ENCODE measurements at places on chromosomes 5 and 9.

- DNase-seq, result no peak
These were observed 15.1 kb downstream of the GRHPR start for GRCh38 chr9:37437621-37438020.

DNA sequence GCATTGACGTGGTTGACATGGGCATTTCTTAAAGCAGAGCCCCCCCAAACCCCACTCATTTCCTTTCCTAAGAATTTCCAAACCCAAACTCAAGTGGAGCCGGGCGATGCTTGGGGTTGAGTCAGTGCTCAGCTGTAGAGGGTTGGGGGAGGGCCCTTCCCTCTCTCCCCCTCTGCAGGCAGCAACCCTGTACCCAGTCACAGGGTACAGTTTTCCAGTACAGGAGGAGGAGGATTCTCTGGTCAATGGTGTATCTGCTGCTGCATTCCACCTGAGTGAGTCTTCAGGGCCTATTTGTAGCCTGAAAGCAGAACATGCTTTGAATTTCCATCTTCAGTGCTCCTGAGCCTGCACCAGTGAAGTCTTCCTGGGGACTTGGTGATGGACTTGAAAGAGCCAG is 55.8 kb downstream of the ENTREP1 start:
- DNase-seq, result no peak

GRCh38 chr9:113973963-113974413 is 97.9 kb downstream of the ZNF618 start:
- DNase-seq, result no peak

DNA sequence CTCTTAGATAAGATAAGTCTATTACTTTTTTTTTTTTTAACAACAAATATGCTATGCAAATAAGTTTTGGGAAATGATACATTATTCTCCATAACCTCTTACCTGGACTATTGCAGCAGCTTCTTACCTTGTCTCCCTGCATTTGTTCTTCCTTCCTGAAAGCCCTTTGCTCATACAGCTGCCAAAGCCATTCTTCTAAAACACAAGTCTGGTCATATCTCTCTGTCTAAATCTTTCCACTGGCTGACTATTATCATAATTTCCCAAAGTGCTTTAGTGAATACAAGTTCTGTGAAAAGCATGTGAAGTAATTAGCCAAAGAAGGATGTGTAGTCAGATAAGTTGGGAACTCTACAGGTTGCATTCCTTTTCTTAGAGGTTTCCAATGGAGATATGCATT is 115.4 kb upstream of the CNTLN start:
- no peak for DNase-seq

DNA sequence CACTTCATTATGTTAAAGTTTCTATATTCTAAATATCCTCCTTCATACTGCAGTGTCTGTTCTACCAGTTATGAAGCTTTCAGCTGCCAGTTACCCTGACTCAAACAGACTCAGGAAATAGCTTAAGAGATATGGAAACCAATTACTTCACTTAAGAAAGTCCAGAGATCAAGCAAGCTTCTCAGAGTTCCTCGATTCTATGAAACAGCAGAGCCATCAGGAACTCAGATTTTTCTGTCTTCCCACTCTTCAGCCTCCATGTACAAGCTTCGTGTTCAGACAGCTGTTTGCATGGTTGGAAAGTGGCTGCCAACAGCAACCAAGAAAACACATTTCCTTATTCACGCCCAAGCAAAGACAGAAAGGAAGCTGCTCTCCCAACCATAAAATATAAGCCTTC is 216.1 kb downstream of the ACTL7B start:
- no peak for DNase-seq

- DNase-seq, result no peak
These were observed 69.5 kb upstream of the TRPC7 start for GRCh38 chr5:136434795-136435194.

GRCh38 chr9:123537809-123538208 is 181.8 kb downstream of the CRB2 start:
- no peak for DNase-seq

DNA sequence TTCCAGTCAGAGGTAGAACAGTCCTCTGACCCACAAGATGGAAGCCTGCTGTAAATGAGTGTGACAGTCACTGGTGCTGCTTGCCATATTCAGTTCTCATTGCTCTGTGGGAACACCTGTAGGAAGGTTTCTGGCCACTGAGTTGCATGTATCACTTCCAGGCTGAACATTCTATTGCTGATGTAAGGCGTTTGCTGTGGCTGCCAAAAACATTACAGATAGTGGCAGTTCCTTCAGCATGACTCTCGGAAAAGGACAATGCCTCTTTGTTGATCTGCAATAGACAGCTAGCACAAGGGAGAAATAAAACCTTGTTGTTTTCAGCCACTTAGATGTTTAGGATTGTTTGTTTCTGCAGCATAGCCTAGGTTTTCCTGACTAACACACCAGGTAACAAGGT is 217.2 kb downstream of the AGTPBP1 start:
- DNase-seq, result no peak

DNA sequence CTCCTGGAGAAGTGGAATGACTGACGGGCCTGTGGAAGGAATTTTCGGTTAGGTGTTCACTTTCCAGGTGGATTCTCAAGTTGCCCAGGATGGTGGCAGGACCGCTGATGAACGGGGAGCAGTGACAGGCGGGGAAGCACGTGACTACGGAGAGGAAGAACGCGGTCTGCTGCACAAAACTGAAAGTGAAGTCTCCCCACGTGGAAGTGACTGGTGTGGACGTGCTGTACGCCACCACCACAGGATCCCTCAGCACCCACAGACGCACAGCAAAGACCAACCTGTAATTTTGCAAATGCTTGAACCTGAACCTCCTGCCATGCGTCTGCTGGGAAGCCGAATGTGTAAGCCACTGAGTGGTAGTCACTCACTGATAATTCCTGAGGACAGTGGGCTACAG is 51.4 kb downstream of the RNF130 start:
- DNase-seq, result no peak

- DNase-seq, result peak; percentile 9
These were observed 99.9 kb downstream of the ANKRD18B start for GRCh38 chr9:33623658-33624586.

DNA sequence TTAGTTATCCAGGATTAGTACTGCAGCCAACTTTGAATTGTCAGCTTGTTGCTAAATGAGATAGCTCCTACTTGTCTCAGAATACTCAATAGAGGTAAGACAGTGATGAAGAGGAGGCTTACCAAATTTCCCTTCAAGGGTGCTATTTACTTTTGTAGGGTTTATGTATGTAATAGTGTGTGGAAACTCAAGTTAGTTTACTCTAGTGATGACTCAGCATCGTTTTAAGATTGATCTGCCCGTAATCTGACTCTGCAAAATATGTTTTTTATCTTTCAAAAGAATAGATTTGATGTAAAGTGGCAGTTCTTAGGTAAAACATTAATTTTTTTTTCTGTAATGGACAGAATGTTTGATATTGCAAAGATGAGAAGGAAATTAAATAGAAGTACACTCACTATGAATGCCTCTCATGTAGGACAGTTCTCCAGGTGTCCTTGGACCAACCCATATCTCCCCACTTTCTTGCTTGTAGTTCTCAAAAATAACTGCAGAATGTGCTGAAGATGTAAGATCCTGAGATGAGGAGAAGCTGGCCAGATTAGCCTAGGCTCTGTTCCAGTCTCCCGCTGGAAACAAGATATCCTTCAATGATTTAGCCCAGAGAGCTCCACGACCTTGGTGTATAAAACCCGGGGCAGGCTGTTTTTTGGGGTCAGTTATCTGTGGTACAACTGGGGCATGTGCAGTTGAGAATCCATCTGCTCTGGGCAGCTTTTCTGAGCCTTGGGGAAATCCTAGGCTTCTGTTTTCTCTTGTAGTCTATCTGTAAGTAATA is 24.4 kb upstream of the MROH2B start:
- DNase-seq, result no peak

DNA sequence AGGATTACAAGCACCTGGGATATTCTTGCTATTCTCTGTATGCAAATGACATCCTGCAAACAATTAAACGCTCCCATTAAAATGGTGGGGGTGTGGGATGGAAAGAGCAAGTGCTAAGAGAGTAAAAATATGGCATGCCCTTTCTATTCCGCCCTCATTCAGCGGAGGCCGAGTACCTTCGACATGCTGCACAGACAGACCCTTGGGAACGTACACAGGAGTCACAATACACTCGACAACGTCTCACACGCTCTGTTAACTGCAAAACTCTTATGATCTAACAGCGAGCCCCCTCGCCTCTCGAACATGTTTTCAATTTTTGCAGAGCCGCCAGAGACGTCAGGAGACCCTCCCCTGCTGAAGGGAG is 322.2 kb downstream of the CEMIP2 start:
- no peak for DNase-seq

- DNase-seq, result no peak
These were observed 255.2 kb downstream of the CRB2 start for GRCh38 chr9:123611226-123611625.

DNA sequence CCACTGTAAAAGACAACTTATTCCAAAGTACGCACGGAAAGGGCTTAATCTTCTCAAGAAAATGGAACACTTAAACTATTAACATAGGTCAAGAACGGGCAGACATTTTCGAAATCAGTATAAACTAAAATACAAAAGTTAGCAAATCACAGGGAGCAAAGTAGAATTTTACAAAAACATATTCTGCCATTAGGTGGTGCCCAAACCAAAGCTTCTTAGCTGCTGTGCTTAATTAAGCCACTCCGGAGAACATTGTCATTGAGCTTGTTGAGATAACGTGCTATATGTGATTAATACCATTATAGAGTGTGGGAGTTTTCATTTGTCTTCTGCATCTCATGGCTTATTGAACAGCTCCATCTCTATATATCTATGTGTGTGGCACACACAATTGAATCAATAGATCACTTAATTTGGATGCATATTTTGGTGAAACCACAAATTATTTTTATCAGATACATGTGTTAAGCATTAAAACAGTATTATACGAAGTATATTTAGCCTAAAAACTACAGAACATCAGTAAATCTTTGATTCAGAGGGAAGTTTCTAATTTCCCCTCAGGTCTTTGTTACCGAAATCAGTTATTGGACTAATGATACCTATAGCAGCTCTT is 23.4 kb downstream of the UBLCP1 start:
- no peak for DNase-seq

GRCh38 chr5:168916266-168916665 is 337.1 kb upstream of the PANK3 start:
- DNase-seq, result no peak

- DNase-seq, result no peak
These were observed 482.0 kb downstream of the DMRT2 start for GRCh38 chr9:1532171-1532570.

DNA sequence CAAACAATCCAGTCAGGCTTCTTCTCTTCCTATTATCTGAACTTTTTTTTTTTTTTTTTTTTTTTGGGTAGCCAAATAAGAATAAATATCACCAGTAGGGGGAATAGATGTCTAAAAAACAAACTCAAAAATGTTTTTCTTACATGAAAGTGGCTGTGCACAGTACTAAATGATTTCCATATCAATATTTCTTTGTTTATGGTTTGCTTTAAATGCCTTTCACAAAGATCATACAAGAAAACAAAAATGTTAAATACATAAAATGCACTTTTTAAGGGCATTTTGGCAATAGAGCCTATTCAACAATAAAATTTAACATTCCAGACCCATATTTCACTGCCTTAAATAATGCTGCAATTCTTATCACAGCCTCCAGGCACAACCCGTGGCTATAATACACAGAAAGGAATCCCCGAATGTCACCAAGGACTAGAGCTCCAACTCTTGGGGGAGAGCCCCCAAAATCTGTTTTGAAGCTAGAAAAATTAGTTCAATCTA is 91.1 kb upstream of the TBCA start:
- no peak for DNase-seq

- no peak for DNase-seq
These were observed 185.0 kb upstream of the PRLR start for GRCh38 chr5:35415309-35415708.

DNA sequence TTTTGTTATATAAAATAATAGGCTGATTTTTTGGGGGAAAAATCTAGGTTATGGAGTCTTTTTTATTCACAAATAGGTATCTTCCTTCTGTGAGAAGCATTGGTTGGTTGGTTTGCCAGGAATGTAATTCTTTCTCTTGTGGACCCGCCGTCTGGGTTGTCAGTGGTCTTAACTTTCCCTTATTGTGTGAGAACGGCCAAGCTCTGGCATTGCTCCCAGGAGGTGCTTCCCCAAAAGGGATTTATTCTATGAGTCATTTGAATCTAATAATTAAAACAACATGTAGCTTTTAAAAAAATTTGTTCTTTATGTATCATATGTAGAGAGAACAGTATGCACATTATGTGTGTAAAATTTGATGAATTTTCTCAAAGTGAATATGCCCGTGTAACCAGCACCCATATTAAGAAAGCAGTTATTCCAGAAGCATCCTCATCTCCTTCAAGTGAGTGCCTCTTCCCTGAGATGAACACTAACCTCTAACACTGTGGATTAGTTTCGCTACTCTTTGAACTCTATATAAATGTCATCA is 114.4 kb downstream of the MAST4 start:
- DNase-seq, result no peak

- DNase-seq, result no peak
These were observed 4.2 kb downstream of the SURF6 start for GRCh38 chr9:133331641-133332380.

- no peak for DNase-seq
These were observed 69.6 kb upstream of the GGTA1 start for GRCh38 chr9:121569266-121569648.

GRCh38 chr5:113153512-113154097 is 177.0 kb downstream of the DCP2 start:
- no peak for DNase-seq

GRCh38 chr5:97476852-97477534 is 293.9 kb upstream of the RIOK2 start:
- no peak for DNase-seq

GRCh38 chr5:41279040-41279439 is 65.7 kb upstream of the C6 start:
- DNase-seq, result no peak

- DNase-seq, result no peak
These were observed 139.8 kb downstream of the MPDZ start for GRCh38 chr9:13139641-13140171.
